ENCODE measurements at places on chromosomes 1 and 21.

DNA sequence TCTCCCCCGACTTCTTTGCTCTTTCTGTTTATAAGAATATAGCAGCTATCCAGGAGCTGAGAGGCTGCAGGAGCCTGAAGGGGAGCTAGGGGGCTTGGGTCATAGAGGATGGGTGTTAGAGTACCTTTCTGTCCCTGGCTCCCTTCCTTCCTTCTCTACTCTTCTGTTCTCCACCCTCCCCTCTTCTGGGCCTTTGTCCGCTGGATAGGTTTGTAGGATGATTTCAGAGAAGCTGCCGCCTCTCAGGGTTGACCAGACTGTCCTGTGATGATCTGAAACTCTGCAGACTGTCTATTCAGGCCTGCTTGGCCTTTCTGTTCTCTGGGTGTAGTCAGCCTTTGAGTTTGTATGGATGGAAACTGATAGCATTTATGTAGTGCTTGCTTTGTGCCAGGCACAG, 26.3 kb downstream of the PPFIA4 start:
- DNase-seq = no peak

DNA sequence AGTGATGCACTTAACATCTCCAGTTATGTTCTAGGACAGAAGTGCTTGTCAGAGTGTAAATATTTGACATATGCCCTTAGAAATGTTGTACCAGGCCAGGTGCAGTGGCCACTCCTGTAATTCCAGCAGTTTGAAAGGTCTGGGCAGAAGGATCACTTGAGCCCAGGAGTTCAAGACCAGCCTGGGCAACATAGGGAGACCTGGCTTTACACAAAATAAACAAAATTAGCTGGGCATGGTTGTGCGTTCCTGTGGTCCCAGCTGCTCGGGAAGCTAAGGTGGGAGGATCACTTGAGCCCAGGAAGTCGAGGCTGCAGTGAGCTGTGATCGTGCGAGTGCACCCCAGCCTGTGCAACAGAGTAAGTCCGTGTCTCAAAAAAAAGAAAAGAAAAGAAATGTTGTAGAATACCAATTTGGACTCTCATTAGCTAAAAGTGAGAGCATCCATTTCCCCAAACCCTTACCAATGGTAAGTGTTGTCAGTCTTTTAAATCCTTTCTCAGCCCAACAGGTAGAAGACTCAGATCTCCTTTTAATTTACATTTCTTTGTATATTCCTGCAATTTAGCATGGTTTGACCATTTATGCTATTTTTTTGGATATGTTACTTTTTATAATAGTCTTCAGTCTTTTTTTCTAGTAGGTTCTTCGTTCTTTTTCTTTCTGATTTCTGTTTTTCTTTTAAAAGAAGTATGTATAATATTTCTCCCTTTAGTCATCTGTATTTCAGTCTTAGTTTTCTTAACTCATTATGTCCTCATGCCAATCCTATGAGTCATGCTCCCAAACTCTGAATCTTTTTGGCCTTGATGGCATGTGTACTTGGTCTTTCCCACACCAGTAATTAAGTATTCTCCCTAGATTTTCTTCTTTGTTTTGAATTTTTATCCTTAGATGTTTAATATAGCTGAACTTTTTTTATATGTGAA, 74.4 kb downstream of the CAMTA1 start:
- DNase-seq = no peak

GRCh38 chr1:218079347-218079746, 205.7 kb upstream of the RRP15 start:
- DNase-seq = no peak

- no peak for DNase-seq
Measured at GRCh38 chr1:224353975-224354925, 2.4 kb upstream of the CNIH4 start.

GRCh38 chr1:167516404-167517388, 1.6 kb downstream of the CD247 start:
- DNase-seq = no peak

GRCh38 chr1:170714163-170714562, 50.2 kb downstream of the PRRX1 start:
- DNase-seq = no peak

DNA sequence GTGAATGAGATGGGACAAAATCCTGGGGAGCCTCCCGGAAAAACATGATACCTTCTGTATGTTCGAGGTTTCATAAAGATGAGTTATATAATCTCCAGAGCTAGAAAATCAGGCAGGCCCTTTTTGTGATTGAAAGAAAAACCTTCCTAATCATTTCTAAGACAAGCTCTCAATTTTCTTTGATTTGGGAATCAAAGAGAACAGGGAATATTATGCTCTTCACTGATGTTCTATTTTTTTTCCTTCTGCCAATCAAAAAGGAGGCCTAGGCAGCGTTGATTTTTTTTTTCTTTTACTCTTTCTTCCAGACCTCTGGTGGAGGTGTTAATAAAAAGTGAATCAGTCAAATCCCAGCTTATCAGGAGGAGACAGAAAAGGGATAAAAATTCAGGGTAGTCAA, 34.5 kb downstream of the DIRAS3 start:
- peak; percentile 42 for DNase-seq

DNA sequence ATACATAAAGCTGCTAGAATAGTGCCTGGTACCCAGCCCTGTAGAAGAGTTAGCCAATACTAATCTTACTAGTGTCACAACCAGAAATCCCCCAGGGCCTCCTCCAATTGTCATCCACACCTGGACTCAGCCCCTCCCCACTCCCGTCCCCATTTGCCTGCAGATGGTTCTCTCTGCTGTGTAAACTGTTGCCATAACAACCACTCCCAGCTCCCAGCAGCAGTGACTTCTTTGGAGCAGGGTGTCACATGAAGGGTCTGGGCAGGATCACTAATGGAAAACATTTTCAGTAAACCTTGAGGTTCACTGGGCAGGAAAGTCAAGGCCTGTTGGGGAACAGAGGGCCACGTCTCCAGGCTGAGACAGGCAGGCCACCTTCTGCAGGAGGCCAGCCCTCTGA, 126.0 kb upstream of the IPO9 start:
- DNase-seq = no peak

- DNase-seq = no peak
Measured at GRCh38 chr1:11576109-11576875, 77.9 kb downstream of the FBXO2 start.

DNA sequence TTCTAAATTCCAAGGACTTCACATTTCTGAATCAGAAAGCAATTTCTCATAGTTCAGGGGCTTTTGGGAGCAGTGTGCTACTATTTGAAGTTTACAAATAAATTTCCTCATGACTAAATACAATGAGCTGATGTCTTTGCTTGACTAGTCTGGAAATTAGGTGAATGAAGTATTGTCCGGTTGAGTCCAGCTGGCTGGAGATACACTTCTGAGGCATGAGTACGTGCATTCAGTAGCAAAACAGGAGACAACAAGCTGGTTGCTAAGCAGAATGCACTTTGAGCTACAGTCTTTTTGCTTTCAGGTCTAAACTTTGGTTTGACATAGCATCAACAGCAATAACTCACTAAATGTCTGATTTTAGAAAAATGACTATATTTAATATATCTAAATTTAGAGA, 27.1 kb downstream of the ZNHIT6 start:
- peak; percentile 14 for DNase-seq

GRCh38 chr1:17121881-17122280, 2.6 kb upstream of the PADI2 start:
- no peak for DNase-seq

Measured in putamen (tissue), 1 donor.